Putamen (tissue), 1 donor: ENCODE measurements at places on chromosomes 13 and 19.
A peak's percentile ranks its signal among the peaks of the same experiment; 100 is the strongest.

GRCh38 chr19:3575260-3575741 is 2.6 kb downstream of the HMG20B start:
- DNase-seq, result no peak

GRCh38 chr13:25329706-25330105 is 28.3 kb downstream of the NUP58 start:
- no peak for DNase-seq

- DNase-seq, result no peak
These were observed 13.7 kb downstream of the PVR start for GRCh38 chr19:44657211-44657921.

GRCh38 chr19:18464646-18465045 is 26.7 kb upstream of the ISYNA1 start:
- DNase-seq, result peak; percentile 93

- no peak for DNase-seq
These were observed 82.4 kb downstream of the GGACT start for GRCh38 chr13:100506154-100506553.

GRCh38 chr13:28199089-28199488 is 60.7 kb downstream of the PAN3 start:
- no peak for DNase-seq

GRCh38 chr19:585551-586110 is 4.0 kb upstream of the HCN2 start:
- DNase-seq, result no peak

- no peak for DNase-seq
These were observed 6.3 kb downstream of the MYADM start for GRCh38 chr19:53873773-53874605.

DNA sequence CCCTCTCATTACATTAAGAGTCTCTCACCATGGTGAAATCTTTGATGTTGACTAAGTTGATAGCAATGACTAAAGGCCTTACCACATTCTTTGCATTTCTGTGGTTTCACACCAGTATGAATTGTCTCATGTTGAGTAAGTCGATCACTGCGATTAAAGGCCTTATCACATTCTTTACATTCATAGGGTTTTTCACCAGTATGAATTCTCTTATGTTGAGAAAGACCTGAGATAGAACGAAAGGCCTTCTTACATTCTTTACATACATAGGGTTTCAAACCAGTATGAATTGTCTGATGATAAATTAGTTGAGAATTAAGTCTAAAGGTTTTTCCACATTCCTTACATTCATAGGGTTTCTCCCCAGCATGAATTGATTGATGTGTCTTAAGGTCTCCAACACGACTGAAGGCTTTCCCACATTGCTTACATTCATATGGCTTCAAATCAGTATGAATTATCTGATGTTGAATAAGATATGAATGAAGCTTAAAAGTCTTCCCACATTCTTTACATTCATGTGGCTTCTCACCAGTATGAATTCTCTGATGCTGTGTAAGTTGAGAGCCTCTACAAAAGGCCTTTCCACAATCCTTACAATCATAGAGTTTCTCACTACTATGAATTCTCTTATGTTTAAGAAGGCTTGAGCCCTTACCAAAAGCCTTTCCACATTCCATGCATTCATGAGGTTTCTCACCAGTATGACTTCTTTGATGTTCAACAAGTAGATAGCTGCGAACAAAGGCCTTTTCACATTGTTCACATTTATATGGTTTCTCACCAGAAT is 45.6 kb downstream of the ZNF283 start:
- DNase-seq, result no peak

- DNase-seq, result no peak
These were observed 19.6 kb upstream of the B3GNT3 start for GRCh38 chr19:17775245-17775927.

DNA sequence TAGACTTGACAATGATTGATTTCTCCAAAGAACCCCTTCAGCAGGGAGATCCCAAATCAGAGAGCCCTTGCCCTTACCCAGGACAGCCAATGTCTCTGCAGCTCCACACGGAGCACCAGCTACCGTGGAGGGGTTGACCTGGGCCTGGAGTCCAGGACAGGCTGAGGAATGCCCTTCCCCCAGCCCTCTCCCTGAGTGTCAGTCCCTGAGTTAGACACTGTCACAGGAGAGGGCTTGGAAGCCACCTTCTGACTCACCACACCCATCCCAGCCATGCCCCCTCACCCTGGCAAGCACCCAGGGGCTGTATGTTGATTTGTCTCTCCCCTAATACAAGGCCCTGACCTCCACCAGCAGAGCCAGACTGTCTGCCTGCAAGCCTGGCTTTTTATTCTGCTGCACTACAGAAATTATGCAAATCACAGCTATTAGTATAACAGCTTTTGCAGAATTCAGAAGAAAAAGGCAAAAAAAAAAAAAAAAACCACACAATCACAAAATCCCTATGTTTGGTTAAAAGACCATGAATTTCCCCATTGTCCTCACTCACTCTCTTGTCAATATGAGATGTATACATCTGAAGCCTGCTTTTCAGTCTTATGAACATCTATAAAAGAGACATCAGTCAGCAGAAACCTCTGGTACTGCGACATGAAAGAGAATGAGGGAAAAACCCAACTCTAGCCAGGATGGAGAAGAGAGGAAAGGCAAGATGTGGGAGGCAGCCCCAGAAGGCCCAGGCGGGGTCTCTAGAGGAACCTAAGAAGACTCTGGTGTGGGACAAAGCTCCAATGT is 240.7 kb downstream of the UQCRFS1 start:
- no peak for DNase-seq

DNA sequence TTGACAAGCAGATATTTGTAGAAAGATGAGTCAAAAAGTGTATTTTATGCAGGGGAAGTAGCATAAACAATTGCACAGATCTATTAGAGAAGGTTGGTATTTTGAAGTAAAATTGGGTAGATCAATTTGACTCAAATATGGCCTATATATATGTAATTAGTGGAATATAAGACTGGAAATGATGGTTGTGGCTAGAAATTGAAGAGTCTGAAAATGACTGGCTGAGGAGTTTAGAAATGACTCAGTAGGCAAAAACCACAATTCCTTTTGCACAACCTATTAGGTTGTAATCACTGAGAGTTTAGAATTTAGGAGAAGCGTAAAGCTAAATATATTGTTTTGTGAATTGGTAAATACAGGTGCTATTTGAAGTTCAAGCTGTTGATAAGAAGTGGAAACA is 622.6 kb upstream of the PCDH20 start:
- no peak for DNase-seq

- DNase-seq, result no peak
These were observed 151.8 kb upstream of the SOX1 start for GRCh38 chr13:111915104-111915551.

- no peak for DNase-seq
These were observed 3.1 kb downstream of the KLF5 start for GRCh38 chr13:73061876-73062275.

DNA sequence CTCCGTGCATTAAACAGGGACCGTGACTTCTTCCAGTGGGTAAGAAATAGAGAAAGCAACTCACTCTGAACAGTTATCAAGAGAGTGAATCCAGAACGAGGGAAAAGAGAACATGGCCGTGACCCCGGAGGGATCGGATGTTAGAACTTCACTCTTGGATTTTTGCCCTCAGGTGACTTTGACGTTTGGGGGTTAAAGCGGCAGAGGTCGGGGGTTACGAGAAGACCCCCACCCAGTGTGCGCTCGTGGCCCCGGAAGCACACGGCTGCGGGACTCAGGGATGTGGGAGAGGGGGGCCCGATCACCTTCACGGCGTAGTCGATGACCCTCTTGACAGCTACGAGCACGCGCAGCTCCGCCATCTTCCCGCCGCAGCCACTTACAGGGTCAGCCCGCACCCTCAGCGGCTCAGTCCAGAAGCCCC is at the start of gene ETFB:
Gene ETFB (minus strand): TSS at position 424 of the 424 bp plus-strand sequence. CDS start 62 bp downstream, at position 362.
- peak; percentile 34 for DNase-seq

DNA sequence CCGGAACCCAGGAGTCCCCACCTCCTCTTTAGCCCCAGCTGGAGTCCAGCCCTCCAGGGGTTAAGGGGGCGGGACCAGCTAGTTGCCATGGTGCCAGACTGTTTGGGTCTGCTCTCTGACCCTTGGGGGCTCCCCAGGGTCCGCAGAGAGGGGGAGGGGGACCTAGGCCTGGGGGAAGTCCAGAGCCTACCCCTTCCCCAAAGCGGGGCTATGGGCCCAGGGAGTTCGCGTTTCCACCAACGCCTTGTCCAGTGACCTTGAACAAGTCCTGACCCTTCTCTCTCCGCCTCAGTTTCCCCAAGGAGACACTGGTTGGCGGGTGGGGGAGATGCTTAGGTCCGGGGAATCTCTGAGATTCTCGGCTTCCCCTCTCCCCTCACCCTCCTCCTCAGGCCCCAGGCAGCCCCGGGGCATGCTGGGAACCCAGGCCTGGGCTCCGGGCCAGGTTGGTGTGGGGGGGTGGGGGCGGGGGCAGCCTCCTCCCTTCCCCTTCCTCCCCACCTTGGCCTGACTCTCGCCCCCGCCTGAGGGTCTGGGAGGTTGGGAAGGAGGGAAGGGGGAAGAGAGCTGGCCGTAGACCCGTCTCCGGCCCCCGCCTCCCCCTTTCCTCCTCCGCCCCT is 2.6 kb upstream of the SPACA6 start:
- peak; percentile 79 for DNase-seq

- no peak for DNase-seq
These were observed 22.1 kb downstream of the ATP7B start for GRCh38 chr13:51988988-51989618.

GRCh38 chr19:12090807-12091206 is 26.3 kb downstream of the ZNF844 start:
- DNase-seq, result peak; percentile 51

DNA sequence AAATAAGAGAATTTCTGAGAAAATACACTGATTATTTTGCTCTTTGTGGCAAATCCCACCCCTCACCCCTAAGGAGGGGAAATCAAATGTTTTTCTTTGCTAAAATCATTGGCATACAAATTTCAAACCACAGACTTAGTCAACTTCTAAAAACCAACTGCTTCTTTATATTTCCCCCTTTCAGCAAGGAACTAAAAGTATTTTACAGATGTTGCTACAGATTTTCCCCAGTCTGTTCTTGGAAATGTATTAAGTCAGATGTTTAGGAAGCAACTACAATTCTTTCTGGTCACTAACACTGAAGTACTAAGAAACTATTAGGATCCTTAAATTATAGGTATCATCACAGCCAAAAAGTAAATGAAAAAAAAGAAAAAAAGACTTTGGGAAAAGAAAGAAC is 6.9 kb downstream of the MTMR6 start:
- DNase-seq, result no peak

DNA sequence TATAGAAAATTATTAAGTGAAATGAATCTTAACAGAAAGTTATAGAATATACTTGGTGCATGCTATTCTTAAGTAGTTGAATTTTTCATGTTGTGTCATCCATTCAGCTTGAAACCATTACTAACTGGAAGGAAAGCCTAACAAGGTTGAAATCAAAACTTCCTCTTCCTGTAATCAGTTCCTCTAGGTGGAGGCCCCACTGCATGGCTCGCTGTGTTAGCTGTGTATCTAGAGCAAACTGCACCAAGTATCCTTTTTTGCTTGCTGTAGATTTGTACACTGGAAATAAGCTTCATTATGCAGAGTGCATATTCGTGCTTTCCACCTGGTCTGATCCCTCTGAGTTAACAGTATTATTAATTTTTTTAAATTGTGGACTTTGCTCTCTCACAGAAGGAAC is 1146.1 kb downstream of the EFNB2 start:
- DNase-seq, result no peak

- no peak for DNase-seq
These were observed 20.6 kb downstream of the MIR17HG start for GRCh38 chr13:91368101-91368500.

DNA sequence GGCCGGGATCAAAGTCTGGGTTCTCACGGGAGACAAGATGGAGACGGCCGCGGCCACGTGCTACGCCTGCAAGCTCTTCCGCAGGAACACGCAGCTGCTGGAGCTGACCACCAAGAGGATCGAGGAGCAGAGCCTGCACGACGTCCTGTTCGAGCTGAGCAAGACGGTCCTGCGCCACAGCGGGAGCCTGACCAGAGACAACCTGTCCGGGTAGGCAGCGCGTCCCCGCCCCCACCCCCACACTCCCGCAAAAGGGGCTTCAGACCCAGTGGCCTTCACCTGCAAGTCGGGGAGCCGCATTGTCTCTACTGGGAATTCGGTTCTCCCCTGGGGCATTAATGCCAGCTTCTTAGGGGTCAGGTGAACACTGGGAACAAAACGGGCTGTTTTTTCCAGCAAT is 114.7 kb upstream of the MCF2L start:
- DNase-seq, result no peak

- no peak for DNase-seq
These were observed 14.0 kb upstream of the PSMD8 start for GRCh38 chr19:38360351-38360750.

DNA sequence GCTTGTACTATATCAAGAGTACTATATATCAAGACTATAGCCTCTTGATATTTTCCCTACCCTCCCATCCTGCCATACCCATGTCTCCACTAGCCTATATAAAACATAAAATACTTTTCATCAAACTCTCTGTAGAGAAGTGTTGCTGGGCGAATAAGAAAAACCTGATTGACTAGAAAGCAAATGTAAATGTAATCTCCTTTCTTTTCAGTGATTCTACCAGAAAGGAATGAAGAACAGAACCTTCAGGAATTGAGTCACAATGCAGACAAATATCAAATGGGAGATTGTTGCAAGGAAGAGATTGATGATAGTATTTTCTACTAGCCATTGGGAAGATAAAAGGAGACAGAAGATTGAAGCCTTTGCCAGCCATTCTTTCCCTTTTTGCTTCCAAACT is 89.2 kb downstream of the KCNRG start:
- no peak for DNase-seq

GRCh38 chr13:44331912-44332851 is 41.4 kb upstream of the SERP2 start:
- peak; percentile 22 for DNase-seq

- DNase-seq, result no peak
These were observed 33.2 kb downstream of the RAB20 start for GRCh38 chr13:110528371-110528770.

- no peak for DNase-seq
These were observed 9.6 kb downstream of the STARD13 start for GRCh38 chr13:33275916-33276315.

DNA sequence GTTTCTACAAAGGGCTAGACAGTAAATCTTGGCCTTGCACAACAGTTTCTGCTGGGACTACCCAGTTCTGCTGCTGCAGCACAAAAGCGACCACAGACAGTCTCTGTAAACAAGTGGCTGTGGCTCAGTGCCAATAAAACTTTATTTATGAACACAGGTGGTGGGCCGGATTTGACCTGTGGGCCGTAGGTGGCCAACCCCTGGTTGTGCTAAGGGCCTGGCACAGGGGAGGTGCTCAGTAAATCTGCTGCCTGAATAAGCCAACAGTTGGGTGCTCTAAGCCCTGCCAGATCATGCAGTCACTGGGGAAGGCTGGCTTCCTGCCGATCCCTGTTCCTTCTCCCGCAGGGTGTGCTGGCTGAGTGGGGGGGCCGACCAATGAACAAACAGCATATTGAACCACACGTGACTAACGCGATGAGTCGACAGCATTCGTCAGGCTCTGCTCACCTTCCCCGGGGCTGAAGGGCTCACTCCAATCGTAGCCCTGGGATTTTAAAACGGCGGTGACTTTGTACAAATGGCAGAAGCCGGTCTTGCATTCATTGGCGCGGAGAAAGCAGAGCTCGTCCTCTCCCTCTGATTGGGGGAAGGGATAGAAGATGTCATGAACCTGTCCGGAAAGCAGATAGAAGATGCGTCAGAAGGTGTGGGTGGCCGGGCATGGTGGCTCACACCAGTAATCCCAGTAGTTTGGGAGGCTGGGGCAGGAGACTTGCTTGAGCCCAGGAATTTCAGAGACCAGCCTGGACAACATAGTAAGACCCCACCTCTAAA is 24.3 kb upstream of the MYDGF start:
- DNase-seq, result peak; percentile 34

- no peak for DNase-seq
These were observed 14.4 kb upstream of the GIPR start for GRCh38 chr19:45653634-45654033.

- DNase-seq, result peak; percentile 39
These were observed 11.9 kb upstream of the FRY start for GRCh38 chr13:32019612-32020233.
